ENCODE measurements at places on chromosomes 1 and 21. TPM values are rescaled to one million over a fixed set of nuclear protein-coding genes. Genes with fewer than 3 reads are reported as not detected.

DNA sequence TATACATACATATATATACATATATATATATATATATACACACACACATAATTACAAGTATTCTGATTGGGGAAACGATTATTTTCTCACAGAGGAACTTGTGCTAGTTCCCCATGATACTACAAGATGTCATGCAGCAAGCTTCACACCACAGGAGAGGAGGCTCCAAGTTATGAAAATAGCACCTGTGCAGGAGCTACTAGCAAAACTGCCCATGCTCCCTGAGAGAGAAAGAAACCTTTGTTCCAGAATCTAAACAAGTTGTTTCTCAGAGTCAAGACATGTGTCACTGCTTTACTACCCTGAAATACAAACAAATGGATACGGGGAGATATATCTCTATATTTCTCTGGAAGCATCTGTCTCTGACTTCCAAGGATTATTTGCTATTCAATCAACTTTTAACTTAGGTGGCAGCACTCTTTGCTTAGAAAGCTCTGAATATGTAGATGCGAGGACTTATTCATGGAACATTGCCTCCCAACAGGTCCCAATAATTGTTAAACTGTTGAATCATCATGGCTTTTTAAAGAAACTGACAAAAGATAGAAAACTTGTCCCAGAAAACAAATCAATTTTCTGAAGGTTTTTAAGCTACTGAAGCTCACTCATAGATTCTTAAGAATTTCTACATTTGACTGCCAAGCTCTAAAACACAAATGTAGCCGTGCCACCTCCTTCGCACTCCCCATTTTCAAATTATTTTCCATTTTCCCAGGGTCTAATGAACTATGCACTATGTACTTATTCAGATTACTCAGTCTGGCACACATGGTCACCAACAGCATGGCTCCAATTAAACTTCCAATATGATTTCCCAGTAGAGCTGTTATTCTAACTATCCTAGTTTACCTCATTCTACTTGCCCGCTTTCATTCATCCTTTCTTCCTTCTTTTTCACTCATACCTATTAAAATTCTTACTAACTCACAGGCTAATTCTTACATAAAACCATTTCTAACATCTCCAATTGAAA lies 929.1 kb downstream of the LTN1 start:
- DNase-seq, result no peak

DNA sequence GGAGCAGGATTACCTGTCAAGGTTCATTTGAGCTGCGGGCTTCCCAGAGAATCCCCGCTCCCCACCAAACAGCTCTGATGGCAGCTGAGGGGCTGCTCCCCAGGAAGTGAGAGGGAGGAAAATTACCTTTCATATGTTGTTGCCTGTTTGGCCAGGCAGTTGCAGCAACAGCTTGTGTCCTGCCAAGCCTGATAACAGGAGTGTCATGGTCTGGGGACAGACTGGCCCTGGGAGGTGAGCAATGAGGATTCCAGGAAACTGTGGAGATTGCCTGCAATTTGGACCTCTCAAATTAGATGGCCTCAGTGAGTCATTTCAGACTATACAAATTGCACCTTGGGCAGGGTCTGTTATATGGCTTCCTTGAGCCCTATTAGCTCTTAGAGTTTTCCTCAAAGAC lies 189.3 kb downstream of the PTPRU start:
- no peak for DNase-seq

GRCh38 chr1:239608469-239608868 lies 222.1 kb downstream of the CHRM3 start:
- DNase-seq, result no peak

DNA sequence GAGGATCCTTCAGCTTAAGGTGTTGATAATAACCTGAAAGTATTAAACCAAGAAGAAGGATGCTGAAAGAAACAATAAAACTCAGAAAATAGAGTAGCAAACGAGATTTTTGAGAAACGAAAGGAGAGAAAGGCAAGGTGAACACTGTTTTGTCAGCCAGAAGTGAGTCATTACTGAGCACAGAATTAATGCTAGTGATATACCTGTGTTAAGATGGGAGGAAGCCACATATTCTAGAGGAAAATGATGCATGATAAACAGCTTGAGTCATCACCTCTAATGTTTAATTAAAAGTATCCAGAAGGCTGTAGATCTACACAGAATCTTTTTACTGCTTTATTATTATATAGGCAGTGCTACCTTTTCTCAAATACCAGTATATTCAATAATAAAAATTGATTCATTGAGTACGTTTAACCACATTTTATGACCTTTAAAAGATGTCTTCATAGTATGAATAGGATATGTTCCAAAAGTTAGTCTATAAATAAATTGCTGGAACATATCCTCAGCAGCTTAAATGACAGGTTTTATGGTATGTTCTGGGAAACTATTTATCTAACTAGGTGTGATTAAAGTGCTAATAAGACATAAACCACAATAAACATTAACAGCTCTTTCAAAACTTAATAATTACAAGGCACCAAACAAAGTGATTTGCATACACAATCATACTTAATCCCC lies 10.3 kb downstream of the SH3GLB1 start:
- DNase-seq, result no peak

DNA sequence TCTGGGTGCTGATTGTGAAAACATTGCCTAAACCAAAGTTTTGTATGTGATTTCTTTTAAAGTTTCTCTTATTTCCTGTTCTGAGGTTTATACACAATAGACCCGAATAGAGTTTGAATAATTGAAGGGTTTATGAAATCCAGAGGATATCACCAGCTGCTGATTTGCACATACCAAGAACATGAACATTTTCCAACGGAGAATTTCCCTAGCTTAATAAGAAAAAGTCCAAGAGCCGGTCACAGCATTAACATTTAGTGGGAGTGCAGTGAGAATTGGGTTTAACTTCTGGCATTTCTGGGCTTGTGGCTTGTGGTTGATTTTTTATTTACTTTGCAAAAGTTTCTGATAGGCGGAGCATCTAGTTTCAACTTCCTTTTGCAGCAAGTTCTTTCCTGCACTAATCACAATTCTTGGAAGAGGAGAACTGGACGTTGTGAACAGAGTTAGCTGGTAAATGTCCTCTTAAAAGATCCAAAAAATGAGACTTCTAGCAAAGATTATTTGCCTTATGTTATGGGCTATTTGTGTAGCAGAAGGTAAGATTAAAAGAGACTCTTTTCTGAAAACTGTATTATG lies at the start of gene CFH:
Gene CFH (plus strand): TSS at position 407 of the 579 bp plus-strand sequence. CDS start 75 bp downstream, at position 482.
- no peak for DNase-seq

GRCh38 chr1:201792534-201793305 lies 36.2 kb upstream of the IPO9 start:
- DNase-seq, result peak; percentile 80

DNA sequence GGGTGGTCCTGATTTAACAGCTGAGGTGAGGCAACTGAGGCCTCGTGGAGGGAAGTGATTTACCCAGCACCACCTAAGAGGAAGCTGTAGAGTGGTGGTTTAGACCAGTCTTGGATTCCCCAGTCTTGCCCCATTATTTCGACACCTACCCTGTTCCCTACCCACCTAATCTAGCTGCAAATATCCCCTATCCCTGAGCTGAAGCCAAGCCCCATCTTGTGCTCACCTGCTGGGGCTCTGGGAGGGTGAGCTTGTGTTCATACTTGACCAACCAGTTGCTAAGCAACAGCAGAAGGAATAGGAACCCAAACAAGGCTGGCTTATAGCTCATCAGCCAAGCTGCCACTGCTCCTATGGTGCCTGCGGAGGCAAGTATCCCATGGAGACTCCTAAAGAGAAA lies 2.0 kb downstream of the TEX46 start:
- no peak for DNase-seq

DNA sequence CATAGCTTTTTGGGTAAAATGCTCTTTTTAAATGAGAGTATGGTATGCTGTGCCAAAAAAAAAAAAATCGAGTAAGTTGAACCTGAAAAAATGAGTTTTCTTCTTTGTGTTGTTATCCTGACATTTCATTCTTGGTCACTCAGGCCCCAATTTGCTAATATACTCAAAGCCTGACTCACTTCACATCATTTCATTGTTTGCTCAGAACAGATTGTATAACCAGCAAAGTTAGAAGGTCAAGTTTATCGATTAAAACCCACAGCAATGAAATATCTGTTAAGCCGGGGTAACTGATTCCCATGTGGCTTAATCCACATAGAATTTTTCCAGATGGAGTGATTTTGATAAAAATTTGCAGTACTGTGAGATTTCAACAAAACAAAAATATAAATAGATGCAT lies 363.7 kb downstream of the NEGR1 start:
- no peak for DNase-seq

- DNase-seq, result peak; percentile 50
These were observed 584 bp downstream of the TINAGL1 start for GRCh38 chr1:31576743-31577455.

- DNase-seq, result no peak
These were observed 21.7 kb downstream of the ETNK2 start for GRCh38 chr1:204130178-204130577.

- DNase-seq, result no peak
These were observed 107.5 kb downstream of the HIVEP3 start for GRCh38 chr1:41811051-41811795.

DNA sequence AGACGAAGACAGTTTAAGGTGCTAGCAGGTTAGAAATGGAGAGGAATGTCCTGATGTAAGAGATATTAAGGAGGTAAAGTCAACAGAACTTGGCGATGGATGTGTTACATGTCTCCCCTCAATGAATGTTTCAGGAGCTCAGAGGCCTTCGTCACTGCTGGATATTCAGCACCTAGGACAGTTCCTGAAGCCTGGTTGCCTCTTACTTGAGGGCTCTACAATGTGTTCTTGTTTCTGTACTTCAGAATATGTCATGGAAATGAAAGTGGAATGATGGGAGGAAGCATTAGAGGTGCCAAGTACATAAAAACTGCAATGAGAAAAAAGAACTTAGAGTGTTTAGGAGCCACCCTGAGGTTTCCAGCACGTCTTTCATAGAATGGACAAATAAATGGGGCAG lies 17.7 kb downstream of the TNR start:
- DNase-seq, result no peak

DNA sequence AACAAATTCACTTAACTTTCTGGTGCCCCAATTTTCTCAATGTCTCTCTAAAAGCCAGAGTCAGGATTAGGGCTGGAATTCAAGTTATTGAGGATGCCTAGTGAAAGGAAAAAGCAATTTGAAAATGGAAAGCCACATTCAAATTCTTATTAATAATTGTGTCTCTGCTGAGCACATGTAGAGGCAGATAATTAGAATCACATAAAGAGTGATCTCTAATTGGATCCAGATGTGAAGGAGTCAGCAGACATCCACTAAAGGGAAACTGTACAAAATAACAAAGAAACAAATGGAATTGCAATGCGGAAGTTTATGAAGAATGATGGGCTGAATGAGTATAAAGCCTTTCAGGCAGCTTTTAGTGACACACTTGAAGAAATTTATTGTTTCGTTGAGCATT lies 482.6 kb downstream of the TTLL7 start:
- no peak for DNase-seq

DNA sequence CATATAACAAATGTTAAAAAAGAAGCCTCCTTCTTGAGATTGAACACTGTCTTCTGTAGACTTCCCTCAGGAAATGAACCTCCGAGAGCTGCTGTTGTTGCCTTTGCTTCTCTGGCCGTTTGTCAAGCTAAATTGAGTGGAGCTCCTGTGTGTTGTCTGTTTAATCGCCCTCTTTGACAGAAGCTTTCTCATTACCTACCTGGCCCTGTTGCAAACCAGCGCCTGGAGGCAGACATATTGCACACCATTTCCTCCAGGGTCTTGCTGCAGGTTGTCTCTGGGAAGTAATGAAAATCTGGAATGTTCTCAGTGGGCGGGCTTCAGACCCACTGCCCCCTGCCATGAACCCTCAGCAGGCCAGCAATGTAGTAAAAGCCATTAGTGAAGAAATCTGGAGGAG lies 83.3 kb downstream of the GABPA start:
- DNase-seq, result no peak

DNA sequence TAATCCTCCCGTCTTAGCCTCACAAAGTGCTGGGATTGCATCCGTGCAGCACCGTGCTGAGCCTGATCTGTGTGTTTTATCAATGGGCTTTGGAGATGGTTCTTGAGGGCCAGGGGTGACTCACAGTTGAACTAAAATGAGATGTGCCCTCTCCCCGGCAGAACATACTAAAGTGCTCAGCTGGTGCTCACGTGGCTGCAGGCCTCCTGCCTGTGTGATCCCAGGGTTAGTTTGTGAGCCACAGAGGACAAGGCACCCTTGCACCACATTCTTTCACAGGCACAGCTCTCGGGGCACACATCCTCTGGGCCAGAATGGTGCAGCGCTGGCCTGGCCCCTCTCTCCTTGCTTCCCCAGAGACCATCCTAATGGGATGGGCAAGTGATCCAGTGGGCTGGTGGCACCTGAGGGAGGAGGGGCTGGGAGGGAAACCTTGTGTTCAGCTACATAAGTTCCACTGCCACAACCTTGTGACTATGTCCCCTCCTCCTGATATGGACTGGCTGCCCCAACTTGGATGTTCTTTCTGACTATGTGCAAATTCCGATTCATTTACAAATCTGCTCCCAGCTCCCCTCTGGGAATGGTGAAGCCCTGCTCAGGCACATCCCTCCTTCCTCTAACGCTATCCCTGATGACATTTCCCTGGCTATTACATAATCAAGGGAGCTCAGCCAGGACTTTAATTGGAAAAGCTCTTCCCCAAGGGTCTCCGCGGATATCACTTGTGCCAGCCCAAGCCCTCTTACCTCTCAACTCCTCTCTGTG lies 197.0 kb upstream of the EDN2 start:
- DNase-seq, result no peak

DNA sequence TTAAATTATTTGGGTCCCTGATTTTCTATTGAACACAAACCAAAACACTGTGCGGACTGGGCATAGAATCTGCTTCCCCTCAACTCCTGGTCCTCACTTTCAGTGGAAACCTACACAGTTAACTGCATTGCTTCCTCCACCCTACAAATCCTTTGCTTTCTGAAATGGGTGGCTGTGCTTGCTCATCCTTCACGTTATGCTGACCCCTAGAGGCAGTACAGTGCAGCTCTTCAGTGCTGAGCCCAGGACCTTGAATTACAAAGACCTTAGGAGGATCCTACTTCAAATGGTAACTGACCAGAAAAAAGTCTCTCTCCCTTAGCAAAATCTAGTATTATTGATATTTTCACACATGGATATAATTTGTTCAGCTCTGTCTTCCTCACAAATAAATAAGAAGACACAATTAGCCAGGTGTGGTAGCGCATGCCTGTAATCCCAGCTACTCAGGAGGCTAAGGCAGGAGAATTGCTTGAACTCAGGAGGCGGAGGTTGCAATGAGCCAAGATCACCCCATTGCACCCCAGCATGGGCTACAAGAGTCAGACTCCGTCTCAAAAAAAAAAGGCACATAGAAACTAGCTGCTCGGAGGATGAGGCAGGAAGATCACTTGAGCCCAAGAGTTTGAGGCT lies 63.4 kb upstream of the L1TD1 start:
- peak; percentile 46 for DNase-seq

Gene FCRL4
- not detected for total RNA-seq

Gene COL6A1
- total RNA-seq, result 131 TPM

Gene PRELP
- total RNA-seq, result 9.3 TPM

Gene PLA2G2C
- total RNA-seq, result not detected

Gene APH1A
- 180 TPM for total RNA-seq

Gene OR2L3
- not detected for total RNA-seq

Gene LAPTM5
- total RNA-seq, result 15.8 TPM

Gene TSPAN1
- 1,021 TPM for total RNA-seq

Gene THEMIS2
- total RNA-seq, result 6.8 TPM

Gene MT1HL1
- total RNA-seq, result not detected

Gene MRPL20
- 88.1 TPM for total RNA-seq

All from colonic mucosa (tissue), 4 donors.